ENCODE measurements at places on chromosomes 5 and 9. TPM values are rescaled to one million over a fixed set of nuclear protein-coding genes. Genes with fewer than 3 reads are reported as not detected.

Gene MARVELD2
- total RNA-seq, result 0.16 TPM

Gene GHR
- 3.5 TPM for total RNA-seq

Gene ZSWIM6
- 10.9 TPM for total RNA-seq

Gene GABRA6
- not detected for total RNA-seq

Gene SV2C
- not detected for total RNA-seq

Gene ZNF474
- total RNA-seq, result 0.16 TPM

Gene DBH
- not detected for total RNA-seq

Gene SLC46A2
- total RNA-seq, result not detected

Gene IFNA2
- total RNA-seq, result not detected

Gene NDOR1
- 2.2 TPM for total RNA-seq

Gene PCDHB6
- 0.16 TPM for total RNA-seq

Gene NR2F1
- total RNA-seq, result 65.0 TPM

Gene TIMD4
- not detected for total RNA-seq

Gene ZNF608
- 20.4 TPM for total RNA-seq

Gene CENPP
- total RNA-seq, result 1.9 TPM

Gene NUP155
- total RNA-seq, result 18.6 TPM

Gene NKD2
- total RNA-seq, result 4.0 TPM

Gene MEF2C
- total RNA-seq, result 19.1 TPM

Gene PCDHA2
- total RNA-seq, result under 0.01 TPM

Gene PURA
- 18.4 TPM for total RNA-seq

Gene GPRIN1
- total RNA-seq, result 3.2 TPM

Gene TTC23L
- total RNA-seq, result 0.52 TPM

Gene ACER2
- 1.6 TPM for total RNA-seq

Gene BAAT
- not detected for total RNA-seq

Gene TAF11L5
- not detected for total RNA-seq

Gene PRELID2
- 19.7 TPM for total RNA-seq

Gene SNAPC3
- 32.3 TPM for total RNA-seq

Gene NTRK2
- 0.26 TPM for total RNA-seq

Gene OR1J2
- total RNA-seq, result not detected

Gene SPATA9
- 0.47 TPM for total RNA-seq

Gene TMEM232
- 6.3 TPM for total RNA-seq

Gene CDH18
- total RNA-seq, result 4.4 TPM

Gene PTPA
- 114 TPM for total RNA-seq

Gene RGS7BP
- not detected for total RNA-seq

Gene PCDHGA5
- total RNA-seq, result 1.6 TPM

Gene BTNL3
- total RNA-seq, result not detected

Gene RGS14
- total RNA-seq, result 6.3 TPM

Gene PDZD2
- 0.09 TPM for total RNA-seq

Gene DAPK1
- 1.0 TPM for total RNA-seq

Gene TLR4
- 2.2 TPM for total RNA-seq

Gene PCDHB14
- total RNA-seq, result 0.63 TPM

Gene SOHLH1
- not detected for total RNA-seq

Gene DMRT2
- total RNA-seq, result not detected

Gene EPB41L4B
- total RNA-seq, result 0.26 TPM

Gene ARL14EPL
- total RNA-seq, result 0.69 TPM

Gene TPD52L3
- not detected for total RNA-seq

Gene PTGDS
- 6.0 TPM for total RNA-seq
